Stimulated activated CD4-positive, alpha-beta T cell treated with anti-CD3 and anti-CD28 coated beads, Interleukin-4, amount 100 ng/mL, for 48 hours (primary cell): ENCODE measurements at places on chromosomes 11 and 22.

DNA sequence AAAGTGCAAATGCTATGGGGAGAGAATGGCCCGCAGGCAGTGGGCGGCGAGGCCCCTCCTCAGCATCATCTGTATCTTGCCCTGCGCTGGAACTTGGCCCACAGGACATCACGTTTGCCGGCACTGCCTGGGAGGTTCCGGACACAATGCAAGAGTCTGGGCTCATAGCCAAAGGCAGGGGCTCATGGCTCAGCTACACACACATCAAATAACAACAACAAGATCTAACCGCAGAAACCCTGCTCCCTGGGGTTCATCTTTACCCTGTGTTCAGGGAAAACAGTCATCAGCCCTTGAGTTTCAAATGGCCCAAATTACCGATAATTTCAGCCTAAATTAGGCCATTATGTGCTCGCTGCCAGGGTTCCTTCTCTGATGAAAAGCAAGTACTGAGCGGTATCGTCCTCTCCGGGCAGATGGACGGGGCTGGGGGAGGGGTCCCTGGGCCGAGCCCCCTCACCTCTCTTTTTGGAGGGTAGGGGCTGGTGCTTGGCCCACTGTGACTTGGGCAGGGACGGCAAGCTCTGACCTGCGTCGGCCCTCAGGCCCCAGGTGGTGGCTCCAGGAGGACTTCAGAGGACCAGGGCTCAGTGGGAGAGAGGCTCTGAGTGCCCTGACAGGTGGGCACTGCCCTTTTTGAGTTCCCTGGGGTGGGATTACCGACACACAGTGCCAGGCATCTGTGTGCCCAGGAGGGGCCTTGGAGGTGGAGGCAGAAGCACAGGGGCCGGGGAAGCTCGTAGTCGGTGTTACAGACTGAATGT, 25.0 kb upstream of the GAL start:
- DNase-seq: no peak

GRCh38 chr11:94553938-94554337, 10.2 kb downstream of the FUT4 start:
- DNase-seq: no peak

DNA sequence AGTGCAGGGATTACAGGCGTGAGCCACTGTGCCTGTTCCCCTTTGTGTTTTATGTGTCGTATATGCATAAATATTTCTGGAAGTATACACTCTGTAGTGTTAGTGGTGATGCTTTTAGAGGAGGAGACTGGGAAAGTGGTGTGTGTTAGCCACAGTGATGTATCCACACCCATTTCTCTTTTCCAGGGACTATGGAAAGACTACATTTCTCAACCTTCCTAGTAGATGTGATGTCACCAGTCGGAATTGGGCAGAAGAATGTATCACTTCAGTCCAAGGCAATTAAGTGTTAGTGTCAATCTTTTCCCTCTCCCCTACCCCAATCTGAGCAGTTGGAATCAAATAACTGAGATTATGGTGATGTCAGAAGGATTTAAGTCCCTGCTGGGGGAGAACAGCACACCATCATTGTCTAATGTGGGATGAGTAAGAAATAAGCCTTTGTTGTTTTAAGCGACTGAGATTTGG, 5.8 kb upstream of the ATG16L2 start:
- DNase-seq: no peak

GRCh38 chr22:37677493-37677974, 2.1 kb downstream of the LGALS1 start:
- DNase-seq: no peak

GRCh38 chr11:15651816-15652215, 537.1 kb downstream of the INSC start:
- DNase-seq: no peak

DNA sequence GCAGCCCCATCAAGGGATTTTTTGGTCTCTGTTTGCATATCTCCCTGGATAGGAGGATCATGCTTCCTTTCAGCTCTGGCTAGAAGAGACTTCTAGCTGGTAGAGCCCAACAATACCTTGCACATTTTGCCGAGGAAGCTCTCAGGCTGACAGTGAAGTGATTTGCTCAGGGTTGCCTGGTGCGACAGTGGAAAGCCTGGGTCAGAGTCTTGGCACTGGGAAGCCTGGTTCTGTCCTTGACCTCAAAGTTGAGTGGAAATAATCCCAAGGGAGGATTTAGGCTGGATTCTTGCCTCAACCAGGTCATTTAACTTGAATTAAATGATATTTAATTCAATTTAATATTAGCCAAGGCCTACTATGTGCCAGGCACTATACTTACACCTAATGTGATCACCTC, 24.4 kb upstream of the ALG8 start:
- DNase-seq: no peak

DNA sequence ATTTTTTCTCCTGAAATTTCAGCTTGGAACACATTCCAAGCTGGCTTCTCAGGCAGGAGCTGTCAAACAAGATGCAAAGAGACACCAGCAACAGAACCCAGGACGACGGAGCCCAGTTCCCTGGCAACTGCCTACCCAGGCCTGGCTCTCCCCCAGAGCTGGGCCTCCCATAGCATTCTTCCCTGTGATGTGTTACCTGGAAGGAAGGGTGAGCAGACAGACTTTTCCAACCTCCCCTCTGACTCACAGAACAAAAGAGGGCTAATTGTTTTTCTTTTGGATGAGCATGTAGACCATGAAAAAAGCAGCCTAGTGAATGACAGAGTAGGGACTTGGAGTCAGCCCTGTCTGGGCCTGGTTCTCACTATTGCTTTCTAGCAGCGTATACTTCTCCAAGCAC, 55.3 kb upstream of the BMAL1 start:
- DNase-seq: no peak

DNA sequence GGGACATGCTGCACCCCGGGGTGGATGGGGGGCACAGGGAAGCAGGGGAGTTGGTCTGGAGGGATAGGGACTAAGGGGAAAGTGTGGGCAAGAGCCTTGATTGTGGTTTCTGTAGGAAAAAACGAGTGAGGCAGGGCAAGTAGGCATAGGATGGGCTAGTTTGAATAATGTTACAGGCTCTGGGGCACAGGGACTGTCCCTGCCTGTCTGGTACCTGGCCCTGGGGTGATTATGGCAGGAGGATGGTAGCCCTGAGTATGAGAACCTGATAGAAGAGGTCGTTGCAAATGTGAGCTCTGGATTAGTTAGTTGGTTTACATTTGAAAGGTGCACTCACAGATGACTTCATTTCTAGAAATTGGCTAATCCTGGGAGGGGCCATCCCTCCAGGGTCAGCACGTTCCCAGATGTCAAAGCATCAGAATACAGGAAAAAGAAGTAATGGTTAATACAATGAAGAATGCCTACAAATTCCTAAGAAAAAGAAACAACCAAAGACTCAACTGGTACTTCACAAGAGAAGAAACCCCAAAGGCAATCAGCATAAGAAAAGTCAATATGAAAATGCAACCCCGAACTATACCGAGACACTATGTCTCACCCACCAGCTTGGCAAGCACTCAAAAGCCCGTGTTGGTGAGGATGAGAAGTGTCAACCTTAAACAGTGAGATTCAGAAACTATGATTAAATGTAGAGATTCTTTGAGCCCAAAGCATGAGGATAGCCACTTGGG, 11.3 kb upstream of the SMIM38 start:
- DNase-seq: peak; percentile 42

DNA sequence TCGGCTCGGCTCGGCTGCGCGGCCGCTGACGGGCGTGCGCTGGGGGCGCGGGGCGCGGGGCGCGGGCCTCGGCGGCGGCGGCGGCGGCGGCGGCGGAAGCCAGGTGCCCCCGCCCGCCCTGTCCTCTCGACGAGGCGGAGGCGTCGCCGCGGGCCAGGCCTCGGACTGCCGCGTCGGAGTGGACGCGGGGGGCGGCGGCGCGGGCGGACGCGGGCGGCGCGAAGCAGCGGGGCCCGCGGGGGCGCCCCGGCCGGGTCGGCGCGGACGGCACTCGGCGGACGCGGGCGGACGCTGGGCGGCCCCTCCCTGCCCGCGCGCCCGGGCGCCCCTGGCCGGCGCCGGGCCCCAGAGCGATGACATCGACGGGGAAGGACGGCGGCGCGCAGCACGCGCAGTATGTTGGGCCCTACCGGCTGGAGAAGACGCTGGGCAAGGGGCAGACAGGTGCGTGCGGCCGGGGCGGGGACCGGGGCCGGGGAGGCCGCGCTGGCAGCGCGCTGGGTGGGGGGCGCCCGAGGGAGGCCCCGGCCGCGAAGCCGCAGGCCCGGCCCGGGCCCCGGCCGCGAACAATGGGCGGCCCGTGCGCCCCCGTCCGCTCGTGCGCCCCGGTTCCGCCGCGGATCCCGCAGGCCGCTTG, at the start of gene BRSK2:
Gene BRSK2, plus strand, starts transcription at position 3 of the 637 bp plus-strand sequence. Its CDS starts 351 bp downstream, at position 354.
- no peak for DNase-seq

DNA sequence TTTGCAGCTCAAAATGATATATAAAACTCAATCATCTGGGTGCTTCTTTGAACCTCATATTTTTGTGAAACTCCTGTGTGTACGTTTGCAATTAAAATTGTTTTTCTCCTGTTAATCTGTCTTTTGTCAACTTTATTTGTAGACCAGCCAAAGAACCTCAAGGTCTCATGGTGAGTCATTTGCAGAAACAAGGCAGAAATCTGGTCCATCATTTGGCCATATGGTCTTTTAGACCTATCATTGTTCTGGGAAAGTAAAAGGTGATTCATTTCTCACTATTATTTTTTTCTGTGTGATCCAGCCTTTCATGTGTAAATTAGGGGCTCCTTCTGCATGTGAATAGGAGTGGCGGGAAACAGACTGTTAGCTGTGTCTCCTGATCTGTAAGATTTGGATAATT, 399.1 kb upstream of the DDI1 start:
- DNase-seq: no peak

GRCh38 chr11:73310076-73310475, 2.0 kb downstream of the ARHGEF17 start:
- DNase-seq: no peak

GRCh38 chr11:41177791-41178190, 281.7 kb downstream of the LRRC4C start:
- DNase-seq: no peak

- no peak for DNase-seq
These were observed 103.5 kb upstream of the RCN1 start for GRCh38 chr11:31987118-31988005.

GRCh38 chr22:43007519-43008102, 7.3 kb downstream of the PACSIN2 start:
- DNase-seq: no peak

- no peak for DNase-seq
These were observed 60.0 kb downstream of the MYEOV start for GRCh38 chr11:69353696-69354544.

- DNase-seq: no peak
These were observed 52.2 kb upstream of the CEP126 start for GRCh38 chr11:101862391-101863233.

DNA sequence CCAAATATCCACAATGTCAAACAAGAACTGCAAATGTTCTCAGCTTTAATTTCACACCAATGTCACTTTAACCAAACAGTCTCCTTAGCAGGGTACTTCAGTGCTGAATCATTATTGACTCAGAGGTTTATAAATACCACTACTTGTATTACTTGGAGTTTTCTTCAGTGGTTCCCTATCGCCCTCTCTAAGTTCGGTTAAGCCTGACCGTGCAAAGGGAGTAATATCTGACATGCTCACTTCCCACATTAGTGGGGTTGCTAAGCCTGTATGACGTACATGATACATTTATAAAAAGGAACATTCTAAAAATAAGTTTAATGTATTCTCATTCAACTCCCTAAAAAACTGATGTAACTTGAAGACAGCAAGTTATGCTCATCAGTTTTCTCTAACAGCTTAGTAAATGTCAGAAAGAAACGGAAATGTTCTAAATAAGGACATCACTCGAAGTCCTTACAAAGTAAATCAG, 93.1 kb upstream of the ZC3H12C start:
- no peak for DNase-seq
